Activated T-cell treated with anti-CD3 and anti-CD28 coated beads for 4 hours (primary cell): ENCODE measurements at places on chromosomes 6 and 20.

- DNase-seq = no peak
Observed at GRCh38 chr6:118344014-118344670, 204.0 kb upstream of the PLN start.

- DNase-seq = no peak
Observed at GRCh38 chr6:23879816-23880215, 246.2 kb upstream of the NRSN1 start.

DNA sequence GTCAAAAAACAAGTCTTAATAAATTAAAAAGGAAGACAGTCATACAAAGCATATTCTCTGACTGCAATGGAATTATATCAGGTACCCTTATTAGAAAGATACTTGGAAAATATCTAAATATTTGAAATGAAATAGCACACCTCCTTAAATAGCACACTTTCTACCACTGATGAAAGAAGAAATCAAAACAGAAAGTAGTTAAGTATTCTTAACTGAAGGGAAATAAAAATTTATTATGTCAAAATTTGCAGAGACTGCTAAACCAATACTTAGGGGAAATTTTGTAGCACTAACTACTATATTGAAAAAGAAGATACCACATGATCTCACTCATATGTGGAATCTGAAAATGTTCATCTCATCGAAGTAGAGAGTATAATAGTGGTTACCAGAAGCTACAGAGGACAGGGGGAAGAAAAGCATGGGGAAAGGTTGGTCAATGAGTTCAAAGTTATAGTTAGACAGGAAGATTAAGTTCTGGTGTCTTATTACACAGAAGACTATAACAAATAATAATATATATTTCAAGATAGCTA lies 112.2 kb downstream of the ASCC3 start:
- DNase-seq = no peak

- DNase-seq = no peak
Observed at GRCh38 chr6:107585815-107586435, 96.0 kb downstream of the SOBP start.

DNA sequence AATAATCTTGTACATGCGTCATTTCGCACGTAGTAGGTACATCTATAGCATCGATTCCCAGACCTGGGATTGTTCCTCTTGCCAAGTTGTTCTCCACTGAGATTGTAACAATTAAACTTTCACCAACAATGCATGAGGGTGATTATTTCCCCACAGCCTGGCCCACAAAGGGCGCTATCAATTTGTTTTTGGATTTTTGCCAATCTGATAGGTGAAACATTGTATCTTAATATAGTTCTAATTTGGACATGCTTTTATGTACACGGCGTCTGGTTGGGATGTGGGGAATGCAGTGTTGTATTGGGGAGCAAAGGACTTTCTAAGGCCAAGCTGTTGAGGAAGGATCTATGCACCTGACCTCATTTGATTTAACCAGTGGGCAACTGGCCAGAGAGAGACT lies 59.5 kb downstream of the VEGFA start:
- DNase-seq = no peak

DNA sequence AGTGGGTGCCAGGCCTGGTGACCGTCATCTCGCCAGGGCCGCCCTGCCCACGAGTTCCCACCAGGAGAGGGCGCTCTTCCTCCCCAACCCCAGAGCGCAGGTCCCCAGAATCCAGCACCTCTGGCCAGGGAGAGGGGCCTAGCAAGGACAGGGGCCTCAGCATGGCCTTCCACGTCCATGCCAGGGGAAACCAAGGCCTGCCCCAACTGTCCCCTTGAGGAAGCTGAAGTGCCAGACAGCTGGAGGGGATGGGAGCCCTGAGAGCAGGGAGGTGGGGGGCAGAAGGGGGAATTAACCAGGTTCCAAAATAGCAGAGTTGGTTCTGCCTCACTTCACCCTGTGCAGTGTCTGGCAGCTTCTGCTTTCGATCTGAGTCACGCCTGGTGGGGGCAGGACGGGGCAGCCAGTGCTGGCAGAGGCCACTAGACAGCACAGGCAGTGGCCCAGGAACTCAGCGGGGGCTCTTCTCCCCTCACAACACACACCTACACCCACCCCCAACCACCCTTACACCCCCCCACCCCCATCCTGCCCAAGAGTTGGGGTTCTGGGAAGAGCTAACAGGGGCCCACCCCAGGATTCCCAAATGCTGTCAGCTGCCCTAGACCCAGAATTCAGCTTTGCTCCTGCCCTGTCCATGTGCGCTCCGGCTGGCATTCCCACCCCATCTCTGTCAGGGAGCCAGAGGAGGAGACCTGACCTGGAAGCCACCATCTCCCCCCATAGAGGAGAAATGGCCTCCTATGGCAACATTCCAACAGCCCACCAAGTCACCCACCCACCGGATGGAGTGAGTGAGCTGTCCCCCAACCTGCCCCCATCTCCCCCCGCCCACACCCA lies 29.2 kb downstream of the TFEB start:
- peak; percentile 48 for DNase-seq

DNA sequence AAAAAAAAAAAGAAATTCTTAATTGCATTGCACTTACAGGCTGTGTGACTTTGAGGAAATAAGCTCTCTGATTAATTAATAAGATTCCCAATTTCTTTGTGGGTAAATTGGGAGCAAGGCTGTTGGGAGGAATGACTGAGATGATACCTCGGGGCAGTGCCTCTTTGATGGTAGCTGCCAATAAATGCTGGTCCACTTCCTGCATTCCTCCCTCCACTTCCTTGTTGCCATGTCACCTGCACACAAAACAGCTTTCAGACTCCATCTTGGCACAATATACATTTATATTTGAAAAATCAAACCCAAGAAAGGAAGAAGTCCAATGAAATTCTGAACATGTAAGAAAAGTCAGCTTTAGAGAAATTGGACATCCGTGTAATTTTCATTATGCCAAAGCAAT lies 45.1 kb downstream of the MTHFD1L start:
- no peak for DNase-seq

GRCh38 chr20:36754656-36755222 lies 8.8 kb upstream of the NDRG3 start:
- peak; percentile 20 for DNase-seq

DNA sequence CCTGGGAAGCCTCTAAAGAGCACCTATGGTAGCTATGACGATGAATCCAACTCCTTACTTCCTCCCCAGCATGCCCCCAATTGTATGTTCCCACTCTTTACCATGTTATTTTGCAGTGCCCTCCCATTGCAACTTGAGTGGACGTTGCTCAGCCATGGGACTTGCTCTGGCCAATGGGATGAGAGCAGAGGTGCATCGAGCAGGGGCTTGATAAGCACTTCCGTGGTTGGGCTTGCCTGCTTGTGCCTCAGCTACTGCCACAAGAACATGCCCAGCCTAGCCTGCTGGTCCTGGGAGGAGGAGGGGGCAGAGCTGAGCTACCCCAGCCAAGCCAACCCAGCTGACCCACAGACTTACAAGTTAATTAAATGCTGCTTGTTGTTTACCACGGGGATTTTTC lies 71.1 kb upstream of the CTNNBL1 start:
- no peak for DNase-seq

- no peak for DNase-seq
Observed at GRCh38 chr6:35508027-35508426, 4.7 kb downstream of the TULP1 start.

DNA sequence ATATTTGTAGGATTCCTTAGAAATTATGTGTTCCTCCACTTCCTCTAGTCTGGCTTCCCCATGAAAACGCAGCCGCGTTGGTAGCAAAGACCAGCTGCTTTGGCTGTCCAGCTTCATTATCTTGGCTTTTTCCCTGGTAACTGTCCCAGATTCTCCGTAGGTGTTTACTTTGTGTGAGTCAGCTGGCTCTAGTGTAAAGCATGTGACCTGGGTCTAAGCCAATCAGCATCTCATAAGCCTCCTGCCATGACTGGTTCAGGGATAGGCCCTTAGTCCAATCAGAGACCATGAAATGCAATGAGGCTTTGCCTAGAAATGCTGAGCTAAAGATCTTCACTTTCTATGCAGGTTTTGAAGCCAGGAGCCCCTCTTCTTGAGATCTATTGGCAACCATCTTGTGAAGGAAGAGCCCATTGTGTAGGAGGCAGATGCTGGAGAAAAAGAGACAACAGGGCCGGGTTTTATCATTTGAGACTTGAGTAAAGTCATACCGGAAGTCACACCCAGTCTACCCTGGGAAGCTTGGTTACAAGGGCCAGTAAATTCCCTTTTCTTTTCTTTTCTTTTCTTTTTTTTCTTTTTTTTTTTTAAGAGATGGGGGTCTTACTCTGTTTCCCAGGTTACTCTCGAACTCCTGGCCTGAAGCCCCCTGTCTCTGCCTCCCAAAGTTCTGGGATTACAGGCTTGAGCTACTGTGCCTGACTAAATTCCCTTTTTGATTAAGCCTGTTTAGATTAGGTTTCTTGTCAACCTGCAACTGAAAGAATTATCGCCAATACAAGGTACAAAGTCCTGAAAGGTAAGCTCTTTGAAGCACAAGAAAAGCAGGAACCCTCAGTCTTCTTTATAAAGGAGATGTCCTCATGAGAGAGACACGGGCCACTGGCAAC lies 256.5 kb upstream of the RREB1 start:
- no peak for DNase-seq

- DNase-seq = no peak
Observed at GRCh38 chr6:167860550-167861226, 34.0 kb downstream of the AFDN start.

DNA sequence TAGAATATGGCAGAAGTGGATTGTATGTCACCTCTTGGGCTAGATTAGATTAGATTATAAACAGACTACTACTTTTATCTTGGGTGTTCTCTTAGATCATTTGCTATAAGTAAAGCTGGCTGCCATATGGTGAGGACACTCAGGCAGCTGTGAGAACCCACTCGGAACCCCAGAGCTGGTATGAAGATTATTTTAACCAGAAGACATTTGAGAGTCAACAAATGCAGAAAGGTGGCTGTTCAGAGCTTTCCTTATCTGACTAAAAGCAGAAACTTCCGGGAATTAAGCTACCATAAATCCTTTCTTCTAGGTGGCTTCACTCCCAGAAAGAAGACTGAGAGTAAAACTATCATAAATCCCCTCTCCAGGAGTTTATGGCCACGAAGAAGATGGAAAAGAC lies 91.9 kb downstream of the RNGTT start:
- no peak for DNase-seq

DNA sequence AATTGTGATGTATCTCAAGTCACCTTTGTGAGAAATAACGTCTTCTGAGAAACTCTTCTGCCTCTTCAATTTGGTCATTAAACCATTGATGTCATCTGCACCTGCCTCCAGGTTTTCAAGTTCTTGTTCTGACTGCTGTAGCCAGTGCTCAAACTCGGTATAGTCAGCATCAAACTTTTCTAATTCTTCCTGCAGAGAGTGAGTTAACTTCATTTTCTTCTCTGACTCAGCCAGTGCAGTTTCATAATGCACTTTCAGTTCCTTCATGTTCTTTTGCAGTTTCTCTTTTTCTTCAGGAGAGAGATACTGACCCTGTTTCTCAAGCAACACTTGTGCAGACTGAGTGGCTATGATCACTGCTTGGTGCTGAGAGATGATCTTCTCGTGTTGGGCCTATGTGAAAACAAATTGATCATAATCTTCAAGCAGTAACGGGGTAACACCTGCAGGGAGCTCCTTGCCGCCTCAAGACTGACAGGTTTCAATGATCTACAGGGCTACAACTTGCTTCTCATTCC lies 48.8 kb downstream of the DST start:
- DNase-seq = no peak

DNA sequence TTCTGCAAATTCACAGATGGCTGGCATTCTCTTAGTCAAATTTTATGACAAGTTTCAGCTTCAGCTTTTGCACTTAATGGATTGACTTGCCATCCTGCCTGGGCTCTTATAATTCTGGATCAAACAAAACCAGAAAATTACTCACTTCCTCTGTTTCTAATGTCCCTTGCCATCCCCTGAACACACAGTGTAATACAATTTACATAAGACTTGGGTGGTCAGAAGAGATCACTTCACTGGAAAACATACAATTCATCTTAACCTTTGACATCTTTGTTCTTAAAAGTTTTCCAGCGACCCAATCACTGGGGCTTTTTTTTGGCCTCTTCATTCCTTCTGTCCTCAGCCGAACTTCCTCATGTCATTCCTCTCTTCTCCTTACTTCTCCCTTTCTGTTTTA lies 199.0 kb downstream of the ARHGAP18 start:
- no peak for DNase-seq

DNA sequence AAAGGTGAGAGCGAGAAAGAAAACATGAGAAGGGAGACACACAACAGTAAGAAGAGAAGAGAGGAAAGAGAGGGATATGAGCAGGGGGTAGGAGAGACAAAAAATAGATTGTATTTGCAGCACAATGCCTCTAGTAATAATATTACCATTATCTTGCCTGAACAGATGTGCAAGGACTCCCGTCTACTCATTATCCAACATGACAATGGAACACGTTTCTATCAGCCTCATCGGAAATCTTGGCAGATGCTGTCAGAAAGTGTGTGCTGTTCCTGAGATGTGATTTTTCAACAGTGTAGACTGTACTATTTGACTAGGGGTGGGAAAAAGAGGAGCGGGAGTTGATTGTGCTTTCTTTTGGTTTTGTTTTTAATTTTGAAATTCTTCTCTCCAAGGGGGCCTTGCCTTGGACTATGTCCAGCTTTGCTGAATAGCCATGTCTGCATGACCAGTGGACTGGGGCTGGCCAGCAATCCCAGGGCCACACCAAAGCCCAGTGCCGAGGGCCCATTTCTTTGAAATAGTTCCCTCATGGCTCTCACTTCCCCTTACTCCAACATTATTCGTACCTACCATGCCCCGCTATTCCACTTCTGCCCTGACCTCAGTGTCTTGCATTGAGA lies 11.3 kb upstream of the TRAM2 start:
- no peak for DNase-seq

GRCh38 chr6:123564361-123564760 lies 72.4 kb downstream of the TRDN start:
- DNase-seq = no peak

- DNase-seq = no peak
Observed at GRCh38 chr6:66396549-66396948, 689.5 kb upstream of the EYS start.

DNA sequence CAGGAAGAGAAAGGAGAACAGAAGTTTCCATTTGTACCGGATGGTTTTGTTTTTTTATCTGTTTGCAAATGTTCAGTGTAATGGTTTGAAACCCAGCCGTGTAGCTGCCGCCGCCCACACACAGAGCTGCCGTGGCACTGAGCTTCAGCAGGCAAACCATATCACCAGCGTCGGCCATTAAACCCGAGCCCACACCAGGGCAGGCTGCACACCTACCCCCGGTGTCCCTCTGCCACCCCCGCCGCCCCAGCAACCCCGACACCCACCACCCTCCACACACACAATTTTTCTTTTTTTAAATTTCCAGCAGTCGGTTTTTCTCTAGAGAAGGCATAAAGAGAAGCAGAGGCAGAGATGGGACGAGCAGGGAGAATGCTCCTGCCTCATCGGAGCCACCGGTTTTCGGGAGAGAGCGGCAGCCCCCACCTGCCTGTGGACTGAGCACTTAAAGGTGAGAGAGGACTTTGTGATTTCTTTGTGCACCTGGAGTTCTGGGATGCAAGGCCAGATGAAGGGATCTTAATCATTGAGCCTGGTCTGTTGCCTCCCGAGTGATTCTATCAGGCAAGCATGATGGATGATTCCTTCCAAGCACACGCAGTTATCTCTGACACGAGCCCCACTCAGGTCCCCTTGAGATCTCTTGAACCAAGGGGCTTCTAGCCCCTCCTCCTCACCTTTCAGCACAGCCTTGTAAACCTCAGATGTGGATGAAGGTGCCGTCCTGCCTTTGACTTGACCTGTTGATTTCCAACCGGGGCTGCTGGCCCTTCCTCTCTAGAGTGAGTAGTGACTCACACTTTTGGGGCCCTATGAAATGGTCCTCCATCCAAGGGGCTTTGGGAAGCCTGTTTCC lies 17.5 kb upstream of the ZNF831 start:
- DNase-seq = peak; percentile 62
